Osteoblast (primary cell): ENCODE measurements at places on chromosomes 7 and 10.

DNA sequence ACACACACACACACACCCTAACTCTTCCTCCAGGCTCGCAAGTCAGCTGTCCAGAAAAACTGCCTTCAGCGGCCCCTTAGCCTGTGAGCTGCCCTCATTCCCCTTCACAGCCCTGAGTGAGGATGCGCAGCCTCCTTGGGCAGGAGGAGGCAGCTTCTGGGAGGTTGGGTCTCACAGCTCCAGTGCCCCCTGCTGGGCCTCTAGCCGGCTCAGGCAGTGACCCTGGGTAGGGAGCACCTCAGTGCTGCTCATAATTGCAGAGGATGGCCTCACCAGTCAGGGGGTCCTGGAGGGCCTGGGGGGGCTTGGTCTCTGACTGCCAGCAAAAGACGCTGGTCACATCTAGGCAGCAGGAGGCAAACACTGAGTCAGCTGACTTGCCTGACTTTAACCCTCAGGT, 43.7 kb downstream of the ZNF273 start:
- no peak overlapping the region for H3K4me3 ChIP-seq
- no peaks in the 10 kb centered on the region for H3K4me1 ChIP-seq
- H3K27ac ChIP-seq, result no peak overlapping the region
- H3K36me3 ChIP-seq, result no peaks in the 10 kb centered on the region

- H3K27me3 ChIP-seq, result no peaks in the 10 kb centered on the region
- DNase-seq, result no peak
- no peak overlapping the region for H3K27ac ChIP-seq
- H3K4me3 ChIP-seq, result no peak overlapping the region
These were observed 28.0 kb downstream of the GSAP start for GRCh38 chr7:77388055-77388641.

- no peak overlapping the region for H3K27ac ChIP-seq
- DNase-seq, result no peak
- H3K27me3 ChIP-seq, result peaks cover 16% of the 10 kb centered on the region
- no peaks in the 10 kb centered on the region for H3K36me3 ChIP-seq
These were observed 22.1 kb upstream of the FBXW4 start for GRCh38 chr10:101716891-101717659.

DNA sequence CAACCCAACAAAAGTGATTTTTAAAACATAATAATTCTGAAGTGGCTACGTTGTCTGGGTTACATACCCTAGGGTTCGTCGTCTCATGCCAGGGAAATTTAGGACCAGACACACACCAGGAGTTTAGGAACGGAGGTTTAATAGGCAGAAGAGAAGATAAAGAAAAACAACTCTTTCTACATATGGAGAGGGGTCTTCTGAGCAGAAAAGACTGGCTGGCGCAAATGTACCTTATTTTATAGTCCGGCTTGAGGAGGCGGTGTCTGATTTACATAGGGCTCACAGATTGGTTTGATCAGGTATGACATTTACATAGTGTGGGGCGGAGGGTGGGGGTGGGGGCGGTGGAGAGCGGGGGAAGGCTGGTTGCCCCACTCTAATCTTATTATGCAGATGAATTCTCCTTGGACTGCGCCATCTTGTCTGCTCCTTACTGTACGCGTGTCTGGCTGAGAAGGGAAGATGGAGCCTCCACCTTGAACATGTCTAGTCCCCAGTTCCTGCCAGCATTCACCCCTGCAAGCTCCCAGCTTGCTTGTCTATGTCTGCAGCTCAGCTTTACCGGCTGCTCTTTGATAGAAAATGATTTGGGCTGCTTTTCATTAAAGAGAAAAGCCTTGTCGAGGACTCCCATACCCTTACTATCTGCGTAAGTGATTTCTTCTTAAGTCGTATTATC, 98.7 kb downstream of the RALA start:
- no peaks in the 10 kb centered on the region for H3K36me3 ChIP-seq
- H3K4me1 ChIP-seq, result peaks cover 6% of the 10 kb centered on the region
- H3K27me3 ChIP-seq, result no peaks in the 10 kb centered on the region

- H3K27me3 ChIP-seq, result no peaks in the 10 kb centered on the region
- H3K36me3 ChIP-seq, result no peaks in the 10 kb centered on the region
- no peak overlapping the region for H3K27ac ChIP-seq
- no peak for DNase-seq
These were observed 243.2 kb downstream of the CRPPA start for GRCh38 chr7:16178092-16178491.

DNA sequence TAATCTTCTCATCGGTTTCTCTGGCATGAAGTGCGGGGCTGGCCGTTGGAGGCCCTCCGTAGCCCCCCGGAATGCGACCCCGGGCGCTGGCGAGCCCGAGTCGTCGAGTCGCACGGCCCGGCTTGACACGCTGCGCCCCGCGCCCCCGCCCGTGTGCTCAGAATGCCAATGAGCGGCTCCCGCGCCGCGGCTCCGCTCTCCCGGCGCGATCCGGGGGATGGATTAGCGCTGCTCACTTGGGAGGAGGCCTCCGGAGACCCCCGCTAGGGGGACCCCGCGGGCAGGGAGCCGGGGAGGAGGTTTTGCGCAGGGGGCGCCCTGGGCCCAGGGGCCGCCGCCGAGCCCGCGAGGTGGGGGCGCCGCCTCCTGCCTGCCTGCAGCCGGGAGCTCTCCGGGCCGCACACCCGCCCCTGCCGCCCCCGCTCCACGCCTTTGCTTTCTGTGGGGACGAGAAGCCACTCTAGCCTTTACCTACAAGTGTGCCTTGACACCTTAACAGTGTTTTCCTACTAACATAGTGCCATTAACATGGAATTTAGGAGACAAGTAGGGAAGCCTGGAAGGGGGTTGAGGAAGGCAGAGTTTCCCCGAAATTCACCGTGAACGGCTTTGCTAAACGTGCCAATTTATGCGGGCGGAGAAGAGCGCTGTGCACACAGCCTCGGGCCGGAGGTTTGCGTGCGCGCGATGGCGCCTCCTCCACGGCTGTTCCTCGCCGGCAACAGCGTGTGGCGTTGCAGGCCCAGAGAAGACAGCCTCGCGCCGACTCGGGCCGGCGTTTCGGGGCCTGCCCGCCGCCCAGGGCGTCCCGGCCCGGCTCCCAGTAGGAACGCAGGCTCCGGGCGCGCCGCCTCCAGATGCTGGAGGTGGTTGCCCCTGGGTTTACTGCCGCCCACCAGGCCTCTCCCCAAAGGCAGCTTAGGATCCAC, 7.1 kb downstream of the SHH start:
- H3K36me3 ChIP-seq, result no peaks in the 10 kb centered on the region
- peaks cover 83% of the 10 kb centered on the region for H3K27me3 ChIP-seq
- no peak overlapping the region for H3K27ac ChIP-seq
- peak overlapping the region; percentile 63 for H3K4me3 ChIP-seq
- peaks cover 9% of the 10 kb centered on the region for H3K4me1 ChIP-seq

DNA sequence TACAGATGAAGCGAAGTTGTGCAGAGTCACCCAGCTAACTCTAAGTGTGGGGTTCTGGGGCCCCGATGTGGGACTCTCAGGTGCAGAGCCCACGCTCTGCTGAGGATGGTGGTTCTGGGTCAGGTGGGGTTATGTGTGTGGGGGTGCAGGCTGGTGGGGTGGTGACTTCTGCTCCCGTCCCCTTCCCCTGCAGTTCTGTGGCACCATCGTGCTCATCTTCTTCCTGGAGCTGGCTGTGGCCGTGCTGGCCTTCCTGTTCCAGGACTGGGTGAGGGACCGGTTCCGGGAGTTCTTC, 28.6 kb upstream of the SH2D4B start:
- no peak overlapping the region for H3K27ac ChIP-seq
- DNase-seq, result no peak
- H3K36me3 ChIP-seq, result peaks cover 6% of the 10 kb centered on the region
- H3K4me1 ChIP-seq, result peaks cover 27% of the 10 kb centered on the region

DNA sequence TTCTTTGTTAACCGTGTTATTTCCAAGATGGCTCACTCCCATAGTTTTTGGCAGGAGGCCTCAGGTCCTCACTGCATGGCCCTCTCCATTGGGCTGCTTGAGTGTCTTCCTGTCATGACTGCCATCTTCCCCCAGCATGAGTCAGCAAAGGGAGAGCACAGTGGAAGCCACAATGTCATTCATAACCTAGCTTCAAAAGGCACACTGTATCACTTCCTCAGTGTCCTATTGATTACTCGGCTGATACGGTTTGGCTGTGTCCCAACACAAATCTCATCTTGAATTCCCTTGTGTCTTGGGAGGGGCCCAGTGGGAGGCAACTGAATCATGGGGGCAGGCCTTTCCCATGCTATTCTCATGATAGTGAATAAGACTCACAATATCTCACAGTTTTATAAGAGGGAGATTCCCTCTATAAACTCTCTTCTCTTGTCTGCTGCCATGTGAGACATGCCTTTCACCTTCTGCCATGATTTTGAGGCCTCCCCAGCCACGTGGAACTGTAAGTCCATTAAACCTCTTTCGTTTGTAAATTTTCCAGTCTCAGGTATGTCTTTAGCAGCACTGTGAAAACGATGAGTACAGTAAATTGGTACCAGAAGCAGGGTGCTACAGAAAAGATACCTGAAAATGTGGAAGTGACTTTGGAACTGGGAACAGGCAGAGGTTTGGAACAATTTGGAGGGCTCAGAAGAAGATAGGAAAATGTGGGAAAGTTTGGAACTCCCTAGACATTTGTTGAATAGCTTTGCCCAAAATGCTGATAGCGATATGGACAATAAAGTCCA, 106.5 kb downstream of the PRLHR start:
- H3K36me3 ChIP-seq, result no peaks in the 10 kb centered on the region
- H3K27ac ChIP-seq, result no peak overlapping the region
- H3K27me3 ChIP-seq, result no peaks in the 10 kb centered on the region
- no peak overlapping the region for H3K4me3 ChIP-seq
- H3K4me1 ChIP-seq, result no peaks in the 10 kb centered on the region

DNA sequence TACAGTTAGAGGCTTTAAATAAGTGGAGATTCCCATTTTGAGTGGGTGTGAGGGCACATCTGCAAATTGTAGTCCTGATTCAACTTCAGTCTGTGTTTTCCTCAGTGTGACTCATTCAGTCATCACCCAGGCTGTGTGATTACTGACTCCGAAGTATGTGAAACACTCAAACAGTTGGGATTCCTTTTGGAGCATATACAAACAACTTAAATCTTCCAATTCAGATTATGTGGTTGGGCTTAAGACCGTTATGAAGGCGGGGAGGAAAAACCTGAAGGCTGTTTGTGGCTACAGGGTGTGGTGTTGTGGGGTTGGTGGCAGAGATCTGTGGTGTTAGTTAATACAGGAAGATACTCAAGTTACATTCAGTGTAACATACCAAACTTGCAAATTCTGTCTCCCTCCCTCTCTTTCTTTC, 259.7 kb upstream of the FERD3L start:
- peaks cover 23% of the 10 kb centered on the region for H3K4me1 ChIP-seq
- no peaks in the 10 kb centered on the region for H3K36me3 ChIP-seq
- no peaks in the 10 kb centered on the region for H3K27me3 ChIP-seq
- peak; percentile 73 for DNase-seq

DNA sequence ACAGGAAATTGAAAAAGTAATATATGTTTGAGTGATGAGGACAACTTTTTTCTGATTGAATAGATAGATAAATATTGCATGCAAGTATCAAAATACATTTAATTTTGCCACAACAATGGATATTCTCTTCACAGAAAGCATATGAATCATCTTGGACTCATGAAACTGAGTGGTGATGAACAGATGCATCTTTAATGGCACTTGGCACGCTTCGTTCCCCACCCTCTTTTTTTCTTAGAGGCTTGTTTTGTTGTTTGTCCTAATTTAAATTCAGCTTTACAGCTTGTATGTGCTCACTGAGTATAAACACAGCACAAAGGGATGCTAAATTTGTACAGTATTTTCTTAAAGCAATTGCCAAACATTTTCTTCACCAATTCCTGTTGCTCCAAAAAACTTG, 145.0 kb upstream of the YAE1 start:
- H3K27ac ChIP-seq, result no peak overlapping the region
- H3K4me1 ChIP-seq, result no peaks in the 10 kb centered on the region
- no peak overlapping the region for H3K4me3 ChIP-seq
- no peaks in the 10 kb centered on the region for H3K36me3 ChIP-seq
- no peak for DNase-seq
- no peaks in the 10 kb centered on the region for H3K27me3 ChIP-seq

DNA sequence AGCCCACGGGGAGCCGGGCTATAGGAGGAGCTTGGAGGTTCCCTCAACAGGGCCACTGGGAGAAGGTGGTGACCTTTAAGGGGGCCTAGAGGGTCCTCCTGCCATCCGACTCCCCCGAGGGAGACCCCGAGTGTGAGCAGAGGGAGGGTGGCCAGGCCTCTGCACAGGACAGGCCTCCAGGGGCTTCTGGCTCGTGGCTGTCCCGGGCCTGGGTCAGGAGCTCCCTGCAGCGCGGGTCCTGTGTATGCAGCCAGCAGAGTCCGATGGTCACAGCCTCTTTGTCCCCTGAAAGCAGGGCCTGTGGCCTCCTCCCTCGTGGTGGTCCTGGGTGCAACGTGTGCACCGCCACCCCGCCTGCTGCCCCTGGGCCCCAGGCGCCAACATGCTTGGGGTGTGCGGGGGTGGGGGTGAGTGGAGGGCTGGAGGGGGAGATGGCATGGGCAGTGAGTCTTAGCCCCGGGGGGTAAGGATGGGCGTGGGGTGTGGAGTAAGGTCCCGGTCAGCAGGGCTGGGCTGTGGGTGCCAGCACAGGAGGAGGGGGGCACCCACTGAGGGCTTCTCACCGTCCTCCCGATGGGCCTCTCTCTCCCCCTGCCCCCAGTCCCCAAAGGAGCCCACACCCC, 27.1 kb downstream of the UNCX start:
- no peaks in the 10 kb centered on the region for H3K36me3 ChIP-seq
- no peak overlapping the region for H3K27ac ChIP-seq
- H3K27me3 ChIP-seq, result peaks cover 31% of the 10 kb centered on the region
- no peak for DNase-seq
- no peaks in the 10 kb centered on the region for H3K4me1 ChIP-seq
- H3K4me3 ChIP-seq, result no peak overlapping the region

DNA sequence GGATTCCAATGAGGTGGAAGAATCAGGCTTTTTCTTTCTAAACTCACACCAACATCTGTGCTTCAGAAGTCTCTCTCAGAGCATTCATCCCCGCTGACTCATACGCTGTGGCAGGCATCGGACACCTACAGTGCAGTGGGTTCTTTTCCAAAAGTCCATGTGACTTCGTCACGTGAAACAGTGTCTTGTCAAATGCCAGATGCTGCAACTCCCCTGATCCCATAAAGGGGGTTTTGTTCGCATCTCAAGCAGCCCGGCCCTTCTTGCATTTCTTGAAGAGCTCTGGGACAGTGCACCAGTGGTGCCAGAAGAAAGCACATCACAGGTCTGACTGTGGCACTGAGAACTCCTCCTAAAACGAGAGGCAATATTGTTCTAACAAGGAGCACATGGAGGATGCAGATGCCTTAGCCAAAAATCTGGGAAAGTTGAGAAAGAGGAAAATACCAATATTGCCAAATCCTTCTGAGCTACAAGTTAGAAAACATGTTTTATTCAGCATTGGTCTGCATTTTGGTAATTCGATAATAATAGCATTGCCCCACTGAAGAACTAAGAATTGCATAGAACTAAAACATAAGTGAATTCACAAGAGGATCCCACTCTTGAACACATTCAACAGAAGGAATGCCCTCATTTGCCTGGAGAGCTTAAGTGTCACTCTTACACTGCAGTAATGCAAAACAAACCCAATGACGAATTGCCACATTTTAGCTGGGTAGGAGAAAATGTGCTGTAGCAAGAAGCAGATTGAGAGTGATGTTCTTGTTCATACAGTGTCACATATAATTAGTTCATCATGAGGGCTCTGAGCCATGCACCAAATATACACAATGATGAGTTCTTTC, 204.4 kb downstream of the CXCL12 start:
- peaks cover 10% of the 10 kb centered on the region for H3K27me3 ChIP-seq
- no peaks in the 10 kb centered on the region for H3K36me3 ChIP-seq
- peaks cover 12% of the 10 kb centered on the region for H3K4me1 ChIP-seq
- H3K4me3 ChIP-seq, result no peak overlapping the region
